ENCODE measurements at places on chromosomes 5 and 9.
A peak's percentile ranks its signal among the peaks of the same experiment; 100 is the strongest.

DNA sequence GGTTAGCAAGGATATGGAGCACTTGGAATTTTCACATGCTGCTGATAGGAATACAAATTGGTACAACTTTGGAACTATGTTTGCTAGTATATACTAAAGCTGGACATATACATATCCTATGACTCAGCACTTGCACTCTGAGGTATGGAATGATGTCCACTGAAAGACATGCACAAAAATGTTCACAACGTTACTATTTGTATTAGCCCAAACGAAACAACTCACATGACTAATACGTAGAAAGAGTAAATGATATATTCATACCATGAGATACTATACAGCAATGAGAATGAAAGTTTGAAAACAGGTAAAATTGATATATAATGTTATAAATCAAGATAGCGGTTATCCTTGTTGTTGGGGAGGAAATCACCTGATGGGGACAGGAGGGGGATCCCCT, 45.5 kb upstream of the CDC42SE2 start:
- peak; percentile 74 for DNase-seq

DNA sequence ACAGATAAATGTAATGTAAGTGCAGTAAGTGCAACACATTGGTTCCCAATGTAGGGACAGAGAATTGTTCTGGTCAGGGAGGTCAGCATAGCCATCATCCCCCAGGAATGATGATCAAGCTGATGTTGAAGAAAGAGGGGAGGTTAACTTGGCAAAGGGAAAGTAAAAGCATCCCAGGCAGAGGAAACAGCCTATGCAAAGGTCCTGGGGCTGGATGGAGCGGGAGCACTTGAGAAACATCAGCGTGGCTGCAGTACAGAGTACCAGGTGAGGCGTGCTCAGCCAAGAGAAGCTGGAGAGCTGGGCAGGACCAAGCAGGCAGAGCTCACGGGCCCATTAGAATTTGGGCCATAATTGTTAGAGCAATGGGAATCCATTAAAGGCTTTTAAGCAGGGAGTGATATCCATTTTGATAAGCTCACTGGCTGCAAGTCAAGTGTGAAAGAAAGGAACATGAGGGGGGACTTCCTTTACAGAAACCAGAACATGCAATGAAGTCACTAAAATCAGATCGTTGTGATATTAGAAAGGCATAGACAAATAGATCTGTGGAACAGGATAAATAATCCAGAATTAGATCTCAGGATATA, 50.1 kb upstream of the HAND1 start:
- no peak for DNase-seq

DNA sequence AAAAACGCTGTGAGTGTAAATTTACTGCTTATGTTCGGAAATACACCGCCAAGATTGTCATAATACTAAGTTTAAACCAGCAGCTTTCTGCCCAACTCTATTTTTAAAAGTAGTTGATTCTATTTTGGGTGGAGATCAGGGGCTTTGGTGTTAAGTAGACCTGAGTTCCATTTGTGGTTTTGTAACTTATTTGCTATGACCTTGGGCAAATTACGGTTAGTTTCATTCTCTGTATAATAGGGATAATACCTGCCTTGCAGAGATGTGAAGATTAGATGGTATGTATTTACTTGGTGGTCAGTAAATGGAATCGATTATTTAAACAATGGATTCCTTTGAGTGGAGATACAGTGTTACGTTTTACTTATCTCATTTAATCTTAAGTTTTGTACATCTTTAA, 1.6 kb downstream of the RAD23B start:
- DNase-seq, result no peak

GRCh38 chr9:2745560-2746380, 28.5 kb downstream of the KCNV2 start:
- no peak for DNase-seq

GRCh38 chr9:98410185-98410697, 154.8 kb upstream of the TBC1D2 start:
- DNase-seq, result peak; percentile 77

DNA sequence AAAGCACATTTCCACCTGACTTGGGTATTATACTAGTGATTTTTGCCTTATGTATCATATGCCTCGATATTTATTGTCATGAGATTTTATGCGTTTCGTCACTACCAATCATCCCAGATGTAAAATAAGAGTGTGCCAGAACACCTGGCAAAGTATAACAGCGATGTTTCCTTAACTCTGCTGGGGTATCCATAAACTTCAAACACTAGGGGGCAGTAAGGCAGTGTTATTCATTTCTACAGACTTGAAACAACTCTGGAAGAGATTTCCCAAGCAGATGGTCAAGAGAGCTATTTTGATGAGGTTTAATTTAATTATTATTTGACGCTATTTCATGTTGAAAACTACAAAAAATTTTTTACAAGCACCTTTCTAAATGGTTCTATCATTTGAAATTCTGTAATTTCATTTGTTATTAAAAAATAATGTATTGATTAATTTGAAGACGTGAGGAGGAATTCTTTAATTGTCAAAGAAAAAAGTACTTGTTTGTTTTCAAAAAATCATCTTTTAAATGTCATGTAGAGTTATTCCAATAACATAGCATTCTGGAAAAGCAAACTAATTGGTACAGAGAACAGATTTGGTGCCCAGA, 388.5 kb upstream of the CTNND2 start:
- no peak for DNase-seq

GRCh38 chr5:82719368-82719767, 357.8 kb downstream of the TMEM167A start:
- no peak for DNase-seq

DNA sequence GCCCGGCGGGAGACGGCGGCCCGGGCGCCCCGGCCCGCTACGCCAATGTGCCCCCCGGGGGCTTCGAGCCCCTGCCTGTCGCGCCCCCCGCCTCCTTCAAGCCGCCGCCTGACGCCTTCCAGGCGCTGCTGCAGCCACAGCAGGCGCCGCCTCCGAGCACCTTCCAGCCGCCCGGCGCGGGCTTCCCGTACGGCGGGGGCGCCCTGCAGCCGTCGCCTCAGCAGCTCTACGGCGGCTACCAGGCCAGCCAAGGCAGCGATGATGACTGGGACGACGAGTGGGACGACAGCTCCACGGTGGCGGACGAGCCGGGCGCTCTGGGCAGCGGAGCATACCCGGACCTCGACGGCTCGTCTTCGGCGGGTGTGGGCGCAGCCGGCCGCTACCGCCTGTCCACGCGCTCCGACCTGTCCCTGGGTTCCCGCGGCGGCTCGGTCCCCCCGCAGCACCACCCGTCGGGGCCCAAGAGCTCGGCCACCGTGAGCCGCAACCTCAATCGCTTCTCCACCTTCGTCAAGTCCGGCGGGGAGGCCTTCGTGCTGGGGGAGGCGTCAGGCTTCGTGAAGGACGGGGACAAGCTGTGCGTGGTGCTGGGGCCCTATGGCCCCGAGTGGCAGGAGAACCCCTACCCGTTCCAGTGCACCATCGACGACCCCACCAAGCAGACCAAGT, 723 bp downstream of the SNX18 start:
- peak; percentile 56 for DNase-seq

- DNase-seq, result no peak
These were observed 38.3 kb upstream of the SMU1 start for GRCh38 chr9:33114746-33115145.

DNA sequence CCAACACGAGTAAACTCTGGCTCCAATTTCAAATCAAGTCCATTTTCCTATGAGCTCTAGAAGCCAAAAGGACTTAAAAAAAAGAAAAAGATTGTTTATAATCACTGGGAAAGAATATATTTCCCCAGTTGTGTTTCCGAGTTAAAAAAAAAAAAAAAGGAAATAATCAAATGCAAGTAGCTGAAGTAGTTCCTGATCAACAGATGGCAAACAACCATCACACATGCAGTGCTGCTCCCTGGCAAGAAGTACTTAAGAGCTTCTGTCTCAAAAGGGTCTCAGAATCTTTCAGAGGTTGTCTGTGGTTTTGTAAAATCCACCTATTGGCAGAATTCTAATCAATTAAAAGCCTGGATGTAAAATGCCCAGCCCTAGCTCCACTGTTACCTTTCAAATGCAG, 387.9 kb downstream of the RAB3C start:
- no peak for DNase-seq

DNA sequence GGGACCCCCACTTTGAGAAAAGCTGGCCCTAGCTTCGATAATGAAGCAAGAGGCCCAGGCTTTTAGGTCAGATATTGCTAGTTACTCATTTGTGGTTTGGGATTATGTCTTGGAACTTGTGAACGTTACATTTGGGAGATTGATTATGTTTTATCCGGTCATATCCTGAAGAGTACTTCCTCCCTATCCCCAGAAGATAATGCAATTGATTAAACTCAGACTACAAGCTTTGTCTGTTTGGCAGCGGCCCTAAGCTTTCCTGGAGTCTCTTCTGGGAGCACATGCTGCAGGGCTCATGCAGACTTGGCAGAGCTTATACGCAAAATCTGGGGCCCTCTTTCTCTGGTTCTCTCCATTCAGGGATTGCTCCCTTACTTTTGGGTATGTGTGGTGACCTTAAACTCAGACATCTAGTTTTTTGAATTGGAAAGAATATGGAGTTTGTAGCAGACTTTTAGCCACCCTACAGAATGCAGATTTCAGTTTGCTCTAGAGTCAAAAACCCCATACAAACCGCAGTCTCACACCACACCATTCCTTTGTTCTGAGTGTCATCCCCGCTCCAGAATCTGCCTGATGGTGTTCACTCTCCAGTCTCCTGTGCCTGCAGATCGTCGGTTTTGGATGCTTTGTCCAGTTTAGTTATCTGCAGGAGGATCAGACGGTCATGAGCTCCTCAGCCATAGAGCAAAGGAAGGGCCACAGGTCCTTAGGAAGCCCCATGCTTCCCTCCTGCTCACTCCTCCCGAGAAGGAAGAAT, 449.5 kb upstream of the TRPC7 start:
- peak; percentile 93 for DNase-seq

- DNase-seq, result no peak
These were observed 192.7 kb downstream of the GNA14 start for GRCh38 chr9:77455312-77455927.

GRCh38 chr9:38022995-38023394, 46.0 kb downstream of the SHB start:
- DNase-seq, result no peak

DNA sequence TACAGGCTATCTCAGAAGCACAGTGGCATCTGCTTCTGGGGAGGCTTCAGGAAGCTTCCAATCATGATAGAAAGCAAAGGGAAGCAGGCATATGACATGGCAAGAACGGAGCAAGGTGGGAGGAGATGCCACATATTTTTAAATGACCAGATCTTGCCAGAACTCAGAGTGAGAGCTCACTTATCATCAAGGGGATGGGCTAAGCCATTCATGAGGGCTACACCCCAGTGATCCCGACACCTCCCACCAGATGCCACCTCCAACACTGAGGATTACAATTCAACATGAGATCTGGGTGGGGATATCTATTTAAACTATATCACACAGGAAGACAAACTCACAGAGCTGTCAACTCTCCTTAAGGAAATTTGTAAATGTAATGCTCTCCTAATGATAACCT, 258.8 kb downstream of the SPOCK1 start:
- DNase-seq, result no peak

DNA sequence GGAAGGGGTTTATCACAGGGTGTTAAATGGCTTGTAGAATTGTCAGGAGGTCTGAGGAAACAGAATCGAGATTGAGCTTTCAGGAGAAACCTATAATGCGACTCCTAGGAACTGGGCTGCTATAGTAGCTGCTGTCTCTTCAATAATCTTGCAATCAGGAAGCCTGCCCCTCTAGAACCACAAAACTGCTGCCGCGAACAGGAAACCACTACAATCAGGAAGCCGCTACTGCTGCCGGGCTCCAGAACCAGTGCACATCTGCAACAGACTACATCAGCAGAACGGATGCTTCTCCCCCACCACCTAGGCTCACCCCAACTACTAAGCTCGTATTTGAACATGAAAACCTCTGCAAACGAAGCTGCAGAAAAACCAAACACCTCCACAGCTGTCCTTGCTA, 31.6 kb downstream of the TNFSF8 start:
- DNase-seq, result peak; percentile 60

Data from fibroblast of skin of right biceps (primary cell).